Kidney glomerular epithelial cell (primary cell): ENCODE measurements at places on chromosomes 3 and 15.

DNA sequence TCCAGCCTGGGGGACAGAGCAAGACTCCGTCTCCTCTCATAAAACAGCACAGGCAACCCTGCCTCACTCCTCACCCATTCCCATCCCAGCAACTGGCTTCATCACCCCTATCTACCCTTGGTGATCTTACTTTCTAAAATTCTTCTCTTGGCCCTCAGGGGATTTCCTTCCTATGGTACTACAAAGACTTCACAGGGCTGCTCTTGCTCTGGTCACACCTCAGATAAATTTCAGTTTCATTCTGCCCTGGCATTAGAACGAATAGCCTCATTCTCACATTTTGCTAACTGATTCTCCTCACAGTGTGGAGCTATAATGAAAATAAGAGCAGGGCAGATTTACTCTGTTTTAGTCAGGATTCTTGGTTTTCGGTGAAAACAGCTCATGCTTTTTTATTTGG lies 22.1 kb upstream of the CRBN start:
- DNase-seq: no peak

DNA sequence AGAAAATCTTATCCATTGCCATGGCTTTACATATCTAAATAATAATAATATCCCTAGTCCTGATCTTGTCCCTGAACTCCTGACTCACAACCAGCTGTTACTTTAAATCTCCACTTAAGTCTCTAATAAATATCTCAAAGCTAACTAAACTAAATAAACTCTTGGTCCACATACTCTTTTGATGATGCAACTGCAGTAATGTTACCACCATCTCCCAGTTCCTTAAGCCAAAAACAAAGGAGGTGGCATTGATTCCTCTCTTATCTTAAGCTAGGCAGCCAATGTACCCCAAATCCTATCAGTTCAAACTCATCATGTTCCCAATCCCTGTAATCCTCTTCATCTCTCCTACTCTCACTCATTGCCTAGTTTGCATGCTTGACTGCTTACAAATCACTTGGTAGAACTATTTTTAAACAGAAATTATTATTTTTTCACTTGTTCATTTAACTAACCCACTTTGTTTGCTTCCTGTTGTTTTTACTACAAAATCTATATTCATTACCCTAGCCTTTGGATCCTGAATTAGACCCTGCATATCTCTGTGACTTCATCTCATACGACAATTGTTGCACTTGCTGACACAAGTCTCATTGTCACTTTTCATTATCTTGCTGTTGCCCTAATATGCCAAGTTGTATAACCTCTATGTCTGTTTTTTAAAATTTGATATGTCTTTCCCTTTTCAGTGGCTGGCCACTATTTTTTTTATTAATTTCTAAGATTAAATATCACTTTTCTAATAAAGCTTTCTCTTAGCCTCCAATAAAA lies 462.2 kb downstream of the ZPLD1 start:
- DNase-seq: no peak

- no peak for DNase-seq
Measured at GRCh38 chr3:197424674-197425484, 126.5 kb upstream of the DLG1 start.

DNA sequence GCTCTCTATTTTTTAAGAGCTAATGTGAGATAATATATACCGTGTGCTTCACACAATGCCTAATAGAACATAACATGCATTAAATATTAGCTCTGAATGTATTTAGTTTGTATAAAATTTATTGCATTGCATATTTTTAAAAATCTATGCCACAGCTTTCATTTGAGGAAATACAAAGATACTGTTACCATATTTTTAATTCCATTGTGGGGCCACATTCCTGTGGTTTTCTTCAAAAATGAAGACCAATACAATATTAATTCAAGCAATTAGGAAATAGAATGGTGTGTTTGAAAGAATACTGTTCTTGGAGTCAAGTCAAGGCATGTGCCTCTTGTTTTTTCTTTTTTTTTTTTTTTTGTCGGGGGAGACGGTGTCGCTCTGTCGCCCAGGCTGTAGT lies 95.4 kb upstream of the CADPS start:
- no peak for DNase-seq

- no peak for DNase-seq
Measured at GRCh38 chr3:29747991-29748390, 467.1 kb downstream of the RBMS3 start.

DNA sequence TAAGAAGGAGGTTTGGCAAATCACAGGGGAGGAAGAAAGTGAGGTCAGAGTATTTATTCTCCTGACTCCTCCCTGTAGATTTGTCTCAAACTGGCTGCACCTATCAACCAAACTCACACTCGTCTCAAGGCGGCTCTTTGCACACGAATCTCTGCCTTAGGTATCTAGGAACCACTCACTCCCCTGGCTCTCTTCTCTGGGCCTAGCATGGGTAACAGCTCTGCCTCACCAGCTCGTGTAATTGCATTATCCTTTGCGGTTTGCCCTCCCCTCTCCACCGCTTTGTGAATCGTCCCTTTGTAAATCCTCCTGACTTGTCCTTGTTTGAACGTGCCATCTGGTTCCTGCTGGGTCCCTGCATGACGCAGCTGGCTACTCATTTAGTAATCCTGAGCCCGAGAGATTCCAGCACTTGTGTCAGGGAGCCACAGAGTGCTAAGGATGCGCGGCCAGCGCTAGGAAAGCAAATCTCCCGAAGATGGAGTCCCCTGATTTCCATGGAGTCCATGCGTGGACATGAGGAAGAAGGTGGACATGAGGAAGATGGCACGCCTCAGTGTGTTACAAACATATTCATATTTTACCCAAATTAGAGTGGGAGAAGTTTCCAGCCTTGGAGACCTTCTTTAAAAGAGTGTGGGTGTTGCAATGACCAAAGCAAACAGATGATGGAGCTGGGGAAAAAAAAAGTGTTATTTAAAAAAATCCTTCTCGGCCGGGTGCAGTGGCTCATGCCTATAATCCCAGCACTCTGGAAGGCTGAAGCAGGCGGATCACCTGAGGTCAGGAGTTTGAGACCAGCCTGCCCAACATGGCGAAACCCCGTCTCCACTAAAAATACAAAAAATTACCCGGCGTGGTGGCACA lies 26.7 kb downstream of the NRROS start:
- no peak for DNase-seq

- no peak for DNase-seq
Measured at GRCh38 chr3:95595416-95596075, 1218.8 kb upstream of the EPHA6 start.

- DNase-seq: no peak
Measured at GRCh38 chr3:102235679-102236078, 199.1 kb upstream of the ZPLD1 start.

- DNase-seq: no peak
Measured at GRCh38 chr3:14175383-14176037, 2.9 kb downstream of the XPC start.

GRCh38 chr15:62437753-62438152 lies 272.7 kb upstream of the C2CD4B start:
- DNase-seq: no peak

GRCh38 chr3:164174059-164174458 lies 904.2 kb downstream of the SI start:
- no peak for DNase-seq

- DNase-seq: no peak
Measured at GRCh38 chr3:127406309-127407025, 118.6 kb upstream of the PRR20G start.

DNA sequence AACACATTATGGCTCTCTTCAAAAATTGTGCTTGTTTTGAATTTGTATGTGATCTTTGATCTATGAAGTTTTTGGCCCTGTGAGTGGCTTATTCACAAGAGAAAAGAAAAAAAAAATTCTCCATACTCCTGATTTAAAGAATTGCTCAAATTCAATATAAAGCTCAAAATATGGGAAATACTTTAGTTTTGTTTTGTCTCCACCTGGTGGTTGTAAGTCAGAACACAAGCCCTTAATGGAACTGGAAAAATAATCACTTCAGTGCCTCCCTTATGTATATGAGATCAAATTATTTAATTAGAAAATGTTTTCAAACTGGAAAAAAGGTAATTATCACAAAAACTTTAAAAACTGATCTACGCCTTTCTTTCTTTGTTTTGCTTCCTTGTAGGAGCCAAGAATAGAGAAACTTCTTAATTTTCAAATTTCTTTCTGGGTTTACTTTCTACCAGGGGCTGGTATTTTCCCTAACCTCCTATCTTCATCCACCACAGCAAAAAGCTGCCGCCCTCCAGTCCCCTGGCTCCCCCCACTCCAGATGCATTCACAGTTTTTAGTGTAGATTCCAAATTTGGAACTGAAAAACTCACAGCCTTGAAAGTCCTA lies 50.6 kb downstream of the SERP1 start:
- DNase-seq: peak; percentile 11

DNA sequence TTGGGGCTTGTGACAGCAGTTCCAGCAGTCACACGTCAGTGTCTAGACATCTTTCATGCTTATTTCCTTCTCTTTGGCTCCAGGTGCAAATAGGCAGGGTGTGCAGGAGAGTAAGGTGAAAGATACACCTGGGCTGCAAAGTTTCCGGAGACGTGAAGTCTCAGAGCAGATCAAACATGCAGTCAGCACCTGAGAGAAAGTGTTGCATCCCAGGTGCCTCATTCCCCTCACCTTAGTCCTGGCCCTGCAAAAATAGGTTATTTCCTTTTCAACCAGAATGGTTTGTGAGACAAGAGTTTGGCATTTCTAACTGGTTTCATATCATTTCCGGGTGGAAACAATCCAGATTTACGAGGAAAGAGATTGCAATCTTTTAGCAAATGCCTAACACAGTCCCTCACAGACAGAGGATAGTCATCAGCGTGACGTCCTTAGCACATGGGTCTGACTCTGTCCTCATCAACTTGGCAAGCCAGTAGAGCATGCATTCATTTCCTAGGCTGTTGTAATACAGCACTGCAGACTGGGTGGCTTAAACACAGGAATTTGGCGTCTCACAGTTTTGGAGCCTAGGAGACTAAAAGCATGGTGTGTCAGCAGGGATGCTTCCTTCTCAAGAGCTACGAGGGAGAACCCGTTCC lies 58.2 kb upstream of the ARRDC4 start:
- no peak for DNase-seq

- DNase-seq: peak; percentile 67
Measured at GRCh38 chr3:17645074-17645698, 97.2 kb downstream of the TBC1D5 start.

GRCh38 chr3:121707531-121708273 lies 41.8 kb downstream of the GOLGB1 start:
- DNase-seq: no peak

DNA sequence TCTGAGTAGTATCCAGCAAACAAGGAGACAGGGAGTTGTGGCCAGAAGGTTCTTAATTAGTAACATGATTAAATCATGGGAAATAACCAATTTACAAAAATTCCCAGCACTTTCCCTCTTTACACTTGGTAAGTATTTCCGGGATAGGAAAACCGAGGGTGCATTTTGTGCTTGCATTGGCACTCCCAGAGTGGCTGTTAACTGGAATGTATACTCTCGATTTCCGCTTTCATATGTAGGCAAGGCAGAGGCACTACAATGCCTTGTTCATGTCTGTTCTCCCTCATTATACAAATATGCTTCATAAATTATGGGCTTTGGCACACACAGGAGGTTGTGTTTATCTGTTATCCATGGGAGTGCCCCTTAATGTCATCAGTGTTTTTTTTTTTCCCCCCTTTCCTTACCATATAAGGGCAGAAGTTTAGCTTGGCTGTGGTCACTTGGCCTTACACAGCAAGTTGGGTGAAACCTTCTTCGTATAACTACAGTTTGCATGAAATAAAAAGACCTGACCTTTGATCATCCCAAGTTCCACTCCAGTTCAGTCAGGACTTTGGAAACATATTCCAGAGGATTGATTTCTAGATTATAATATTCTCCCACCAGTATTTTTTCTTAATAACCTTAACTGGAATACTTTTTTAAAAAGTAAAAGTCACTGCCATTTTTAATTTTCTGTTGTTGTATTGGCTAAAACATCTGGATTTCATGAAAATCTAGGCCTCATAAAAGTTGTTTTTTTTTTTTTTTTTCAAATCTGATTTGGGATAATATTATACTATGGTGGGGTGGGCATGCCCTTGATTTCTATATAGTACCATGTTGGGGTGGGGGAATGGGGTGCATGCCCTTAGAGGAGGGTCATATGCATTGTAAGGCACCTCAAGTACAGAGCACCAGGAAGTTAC lies 8.9 kb downstream of the TPM1 start:
- DNase-seq: peak; percentile 76

DNA sequence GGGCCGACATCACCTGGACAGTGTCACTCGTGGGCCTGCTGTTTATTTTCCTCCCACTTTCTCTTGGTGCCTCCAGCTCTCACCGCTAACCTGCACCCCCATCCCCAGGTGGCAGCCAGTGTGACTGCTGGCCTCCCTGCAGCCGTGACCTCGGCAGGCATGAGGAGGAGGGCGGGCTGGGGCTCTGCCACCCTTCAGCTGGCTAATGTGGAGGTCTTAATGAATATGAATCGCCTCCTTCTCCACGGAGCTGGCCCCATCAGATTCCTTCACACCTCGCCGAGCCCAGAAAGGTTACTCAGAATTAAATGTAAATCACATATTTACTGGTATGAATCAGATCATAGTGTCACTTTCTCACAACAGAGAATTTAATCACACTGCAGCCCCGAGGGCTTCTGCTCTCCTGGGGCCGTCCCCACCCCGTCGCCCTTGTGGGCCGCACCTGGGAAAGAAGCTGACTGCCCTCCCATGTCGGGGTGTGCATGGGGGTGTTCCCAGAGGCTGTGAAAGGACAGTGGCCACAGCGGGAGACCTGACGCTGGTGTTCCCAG lies 171.1 kb upstream of the TLE3 start:
- peak; percentile 66 for DNase-seq

- DNase-seq: no peak
Measured at GRCh38 chr3:55173504-55173903, 245.6 kb upstream of the LRTM1 start.

GRCh38 chr15:82689147-82689546 lies 20.5 kb downstream of the AP3B2 start:
- no peak for DNase-seq

- no peak for DNase-seq
Measured at GRCh38 chr3:55538158-55538557, 51.1 kb upstream of the WNT5A start.

DNA sequence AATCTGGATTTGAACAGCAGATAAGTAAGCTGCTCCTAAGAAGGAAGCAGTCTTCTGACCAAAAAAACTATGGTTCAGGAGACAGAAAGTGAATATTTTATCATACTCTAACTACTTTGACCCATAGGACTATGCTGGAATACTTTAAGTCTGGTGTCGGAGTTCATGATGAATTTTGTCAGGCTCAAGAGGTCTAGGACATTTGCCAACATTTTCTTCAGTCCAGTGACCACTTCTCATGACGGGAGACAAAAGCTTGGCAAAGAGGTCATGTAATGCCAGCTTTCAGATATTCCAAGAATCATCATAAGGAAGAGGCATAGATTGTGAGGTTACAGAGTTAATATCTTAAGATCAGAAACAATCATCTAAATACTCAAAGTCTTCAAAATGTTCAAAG lies 20.5 kb upstream of the DCBLD2 start:
- no peak for DNase-seq
